ENCODE measurements at places on chromosomes 5 and 9.

DNA sequence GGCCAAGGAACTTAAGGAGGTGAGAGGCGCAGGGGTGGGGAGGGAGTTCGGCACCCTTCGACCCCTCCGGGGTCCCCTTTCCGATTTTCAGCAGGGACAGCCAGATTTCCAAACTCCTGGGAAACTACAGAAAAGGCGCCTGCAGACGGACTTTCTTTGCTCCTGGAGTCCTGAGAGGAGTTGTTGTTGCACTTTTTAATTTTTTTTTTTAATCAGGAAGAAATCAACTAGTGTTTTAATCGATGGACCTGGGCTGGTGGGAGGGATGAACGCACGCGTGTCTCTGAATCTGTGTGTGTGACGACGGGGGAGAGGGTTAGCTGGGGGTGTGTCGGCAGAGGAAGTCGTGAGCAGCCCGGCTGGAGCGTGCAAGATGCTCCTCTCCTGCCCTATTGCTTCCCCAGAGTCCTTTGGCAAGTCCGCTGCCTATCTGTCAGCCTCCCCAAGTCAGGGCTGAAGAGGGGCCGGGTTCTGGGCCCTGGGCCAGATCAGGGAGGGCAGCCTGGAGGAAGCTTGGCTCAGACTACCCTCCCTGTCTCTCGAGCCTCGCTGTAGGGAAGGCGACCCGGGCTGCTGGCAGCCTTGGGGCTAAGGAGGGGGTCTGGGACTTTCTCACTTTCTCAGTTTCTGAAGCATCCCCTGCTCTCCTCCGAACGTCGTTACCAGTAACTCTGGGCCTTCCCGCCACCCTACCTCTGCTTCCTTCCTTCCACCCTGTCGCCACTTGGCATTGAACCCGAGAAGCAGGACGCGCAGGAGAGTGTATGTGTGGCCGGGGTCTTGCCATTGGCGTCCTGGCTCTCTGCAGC is 731 bp downstream of the PRR16 start:
- DNase-seq = no peak

- DNase-seq = no peak
Observed at GRCh38 chr5:160905285-160905684, 53.3 kb upstream of the ATP10B start.

GRCh38 chr5:141559461-141559860 is 59.3 kb downstream of the DIAPH1 start:
- DNase-seq = no peak

DNA sequence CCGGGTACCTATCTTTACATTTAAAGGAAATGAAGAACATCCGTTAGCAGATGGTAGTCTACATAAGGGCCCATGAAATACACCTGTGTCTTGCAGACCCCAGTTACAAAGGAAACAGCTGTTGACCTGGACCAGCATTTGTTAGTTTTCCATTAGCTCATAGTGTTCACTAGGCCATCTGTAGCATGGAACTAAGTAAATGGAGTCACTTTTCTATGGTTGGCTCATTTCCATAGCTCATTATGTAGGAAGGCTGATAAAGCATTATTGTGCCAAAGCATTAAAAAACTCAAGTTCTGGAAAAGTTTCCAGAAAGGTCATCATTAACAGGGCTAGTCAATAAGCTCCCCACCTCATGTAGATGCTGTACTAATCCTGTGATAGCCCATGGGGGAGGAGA is 62.1 kb downstream of the PCSK1 start:
- DNase-seq = peak; percentile 19

GRCh38 chr5:80114860-80115259 is 79.7 kb downstream of the THBS4 start:
- DNase-seq = no peak

DNA sequence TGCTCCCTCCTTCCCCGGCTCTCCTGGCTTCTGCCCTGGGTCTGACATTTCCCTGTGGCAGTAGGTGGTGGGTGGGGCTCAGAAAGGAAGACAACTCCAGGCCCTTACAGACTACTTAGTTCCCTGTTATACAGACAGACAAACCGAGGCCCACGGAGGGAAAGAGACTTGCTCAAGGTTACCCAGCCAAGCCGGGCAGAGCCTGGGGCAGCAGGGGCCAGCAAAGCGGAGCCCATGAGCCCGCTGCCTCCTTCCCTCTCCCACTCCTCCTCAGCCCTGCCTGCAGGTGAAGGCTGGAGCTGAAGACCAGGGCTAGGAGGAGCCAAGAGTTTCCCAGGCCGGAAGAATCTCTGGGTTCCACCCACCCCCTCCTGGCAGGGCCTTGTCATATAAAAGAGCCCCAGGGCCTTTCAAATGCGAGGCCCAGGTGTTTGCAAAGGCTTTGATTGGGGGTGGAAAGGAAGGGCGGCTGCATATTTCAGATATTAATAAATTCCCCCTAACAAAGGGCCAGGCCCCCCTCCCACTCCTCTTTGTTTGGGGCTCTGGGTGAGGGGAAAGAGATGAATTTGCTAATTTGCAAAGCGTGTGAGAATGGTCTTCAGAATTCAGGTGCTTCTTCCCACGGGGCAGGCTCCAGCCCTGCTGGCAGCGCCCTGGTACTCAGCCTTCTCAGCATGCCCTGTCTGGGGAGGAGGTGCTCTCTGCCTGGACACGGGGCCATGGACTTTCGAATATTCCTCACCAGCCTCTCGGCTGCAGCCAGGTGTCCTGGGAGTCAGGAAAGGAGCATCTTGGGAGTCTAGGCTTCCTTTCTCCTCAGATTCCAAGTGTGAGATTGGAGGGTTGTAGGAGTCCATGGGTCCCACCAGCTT is 21.5 kb downstream of the SLC6A7 start:
- DNase-seq = no peak

GRCh38 chr5:122704247-122705036 is 70.4 kb upstream of the SNX2 start:
- no peak for DNase-seq

DNA sequence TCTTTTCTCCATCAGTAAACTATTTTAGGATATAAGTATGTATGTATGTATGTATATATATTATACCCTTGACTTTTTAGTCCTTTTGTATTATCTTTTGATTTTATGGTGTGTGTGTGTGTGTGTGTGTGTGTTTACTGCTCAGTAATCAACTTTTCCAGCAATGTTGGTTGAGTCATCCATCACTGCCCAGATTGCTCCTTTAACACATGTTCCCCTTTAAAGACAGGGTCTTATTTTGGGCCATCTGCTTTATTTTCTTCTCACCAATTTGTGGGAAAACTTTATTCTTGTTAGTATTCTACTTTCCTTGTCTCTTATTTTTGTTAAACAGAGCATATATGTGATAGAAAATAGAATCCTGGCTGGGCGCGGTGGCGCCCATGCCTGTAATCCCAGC is 28.1 kb downstream of the ANKRD33B start:
- DNase-seq = no peak

DNA sequence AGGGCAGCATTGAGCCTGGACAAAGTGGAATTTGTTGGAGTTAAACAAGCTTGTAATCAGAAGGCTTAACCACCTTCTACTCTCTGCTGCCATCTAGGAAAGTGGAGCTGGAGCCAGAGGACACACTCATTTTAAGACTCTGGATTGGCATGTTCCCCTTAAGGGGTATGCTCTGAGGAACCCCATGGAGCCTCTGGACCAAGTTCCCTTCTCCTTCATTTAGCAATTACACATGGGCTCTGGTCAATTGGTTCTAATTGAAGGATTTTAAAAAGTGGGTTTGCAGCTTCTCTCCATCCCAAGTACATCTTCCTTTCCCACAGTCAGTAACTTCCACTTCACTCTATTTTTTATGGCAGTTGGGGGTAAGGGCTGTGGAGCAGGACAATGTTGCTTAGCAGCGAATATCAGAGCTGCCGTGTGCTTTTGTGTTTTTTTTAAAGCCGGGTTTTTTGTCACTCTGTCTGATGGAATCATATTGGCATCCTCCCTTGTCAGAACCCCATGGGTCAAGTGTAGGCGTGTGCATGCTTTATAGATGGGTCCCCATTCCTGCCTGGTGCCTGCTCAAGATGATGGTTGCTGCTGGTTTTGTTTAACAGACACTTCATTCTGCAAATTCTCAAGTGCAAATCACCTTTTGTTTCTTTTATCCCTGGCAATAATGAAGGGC is 330.7 kb upstream of the ADAMTSL1 start:
- no peak for DNase-seq

GRCh38 chr9:121055642-121056143 is 5.6 kb upstream of the C5 start:
- no peak for DNase-seq

DNA sequence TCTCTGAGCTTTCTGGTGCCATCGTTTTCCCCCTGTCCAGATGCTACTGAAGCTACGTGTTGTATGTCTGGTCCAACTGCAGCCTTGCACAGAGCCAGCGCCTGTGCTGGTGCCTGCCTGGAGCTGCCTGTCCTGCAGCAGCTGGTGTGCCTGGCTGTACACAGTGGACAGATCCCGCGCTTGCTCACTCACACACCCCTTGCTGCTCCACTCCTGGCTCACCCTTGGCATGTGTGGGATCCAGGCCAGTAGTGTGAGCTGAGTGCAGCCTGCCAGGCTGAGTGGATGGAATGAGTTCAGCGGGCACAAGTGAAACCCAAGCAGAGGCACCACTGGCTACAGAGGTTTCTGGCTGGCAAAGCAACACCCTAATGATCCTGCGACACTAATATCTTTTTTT is 40.4 kb downstream of the FER start:
- DNase-seq = no peak

- no peak for DNase-seq
Observed at GRCh38 chr9:99130069-99130468, 25.2 kb downstream of the TGFBR1 start.

DNA sequence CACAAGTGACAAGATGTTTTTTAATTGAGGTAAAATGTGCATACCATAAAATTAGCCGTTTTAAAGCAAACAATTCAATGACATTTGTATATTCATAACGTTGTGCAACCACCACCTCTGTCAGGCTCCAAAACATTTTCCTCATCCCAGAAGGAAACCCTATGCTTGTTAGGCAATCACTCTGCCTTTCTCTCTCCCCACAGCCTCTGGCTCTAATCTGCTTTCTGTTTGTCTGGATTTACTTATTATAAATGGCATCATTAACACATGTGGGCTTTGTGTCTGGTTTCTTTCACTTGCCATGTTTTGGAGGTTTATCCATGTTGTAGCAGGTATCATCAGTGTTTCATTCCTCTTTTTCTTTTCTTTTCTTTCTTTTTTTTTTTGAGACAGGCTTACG is 1.4 kb upstream of the N4BP3 start:
- no peak for DNase-seq
